ENCODE measurements at places on chromosomes 12 and 14.

GRCh38 chr14:97888331-97888730, 1091.1 kb downstream of the VRK1 start:
- no peak for DNase-seq

DNA sequence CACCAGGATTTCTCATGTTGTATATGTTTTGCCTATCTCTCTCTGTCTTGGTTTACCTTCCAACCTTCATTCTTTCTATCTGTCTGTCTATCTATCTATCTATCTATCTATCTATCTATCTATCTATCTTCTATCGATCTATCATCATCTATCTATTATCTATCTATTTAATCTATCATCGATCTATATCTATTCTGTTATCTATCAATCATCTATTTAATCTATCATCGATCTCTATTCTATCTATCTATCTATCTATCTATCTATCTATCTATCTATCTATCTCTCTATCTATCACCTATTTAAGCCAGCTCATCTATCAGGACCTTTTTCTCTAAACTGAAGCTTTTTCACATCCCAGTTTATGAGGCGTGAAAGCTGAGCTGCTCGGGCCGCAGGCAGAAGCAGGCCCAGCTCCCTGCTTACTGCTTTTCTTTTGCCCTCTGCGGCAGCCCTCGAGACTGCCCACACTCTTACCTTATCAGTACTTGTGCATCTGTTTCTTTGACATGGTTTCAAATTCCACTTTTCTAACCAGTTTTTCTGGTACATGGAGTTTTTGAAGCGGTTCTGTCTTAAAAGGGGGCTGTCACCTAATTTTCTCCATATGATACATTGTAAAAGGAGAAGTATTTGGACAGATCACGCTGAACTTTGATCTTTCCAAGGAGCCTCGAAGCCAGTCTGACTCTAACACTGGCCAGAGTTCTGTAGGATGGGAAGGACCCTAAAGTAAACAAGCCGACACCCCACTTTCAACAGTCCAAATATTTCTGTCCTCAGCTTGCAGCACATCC, 44.4 kb upstream of the GSG1 start:
- DNase-seq = no peak

DNA sequence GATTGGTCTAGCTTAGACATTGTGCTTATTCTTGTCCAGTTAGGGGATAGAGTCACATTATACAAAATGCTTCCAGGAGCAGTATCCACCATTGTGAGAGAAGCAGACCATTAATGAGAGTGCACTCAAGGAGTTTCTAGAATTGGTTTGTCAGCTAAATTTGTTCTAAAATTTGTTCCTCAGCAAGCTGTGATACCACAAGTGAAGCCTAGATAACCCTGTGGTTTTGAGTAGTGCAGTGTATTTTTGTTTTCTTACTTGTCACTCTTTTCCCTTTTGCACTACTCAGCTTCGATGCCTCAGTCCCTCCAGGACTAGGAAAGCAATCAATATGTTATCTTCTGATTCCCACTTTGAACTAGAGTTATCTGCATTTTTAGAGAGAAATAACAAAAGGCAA, 42.5 kb upstream of the AKAP6 start:
- DNase-seq = no peak

DNA sequence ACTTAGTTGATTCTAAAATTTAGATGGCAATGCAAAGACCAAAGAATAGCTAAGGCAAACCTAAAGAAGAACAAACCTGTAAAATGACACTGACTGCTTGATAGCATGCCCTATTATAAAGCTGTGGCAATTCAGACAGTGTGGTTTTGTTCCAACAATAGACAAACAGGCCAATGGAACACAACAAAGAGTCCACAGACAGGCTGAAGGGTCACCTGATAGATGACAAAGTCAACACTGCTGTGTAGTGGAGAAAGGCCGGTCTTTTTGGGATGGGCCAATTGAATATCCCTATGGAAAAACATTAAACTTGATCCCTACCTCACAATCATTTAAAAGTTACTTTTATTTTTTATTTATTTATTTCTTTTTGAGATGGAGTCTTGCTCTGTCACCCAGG, 33.8 kb upstream of the SLC25A3 start:
- no peak for DNase-seq

- DNase-seq = no peak
These were observed 37.2 kb downstream of the TRMT5 start for GRCh38 chr14:60943637-60944032.

GRCh38 chr14:89007906-89008305, 183.5 kb downstream of the TTC8 start:
- no peak for DNase-seq

DNA sequence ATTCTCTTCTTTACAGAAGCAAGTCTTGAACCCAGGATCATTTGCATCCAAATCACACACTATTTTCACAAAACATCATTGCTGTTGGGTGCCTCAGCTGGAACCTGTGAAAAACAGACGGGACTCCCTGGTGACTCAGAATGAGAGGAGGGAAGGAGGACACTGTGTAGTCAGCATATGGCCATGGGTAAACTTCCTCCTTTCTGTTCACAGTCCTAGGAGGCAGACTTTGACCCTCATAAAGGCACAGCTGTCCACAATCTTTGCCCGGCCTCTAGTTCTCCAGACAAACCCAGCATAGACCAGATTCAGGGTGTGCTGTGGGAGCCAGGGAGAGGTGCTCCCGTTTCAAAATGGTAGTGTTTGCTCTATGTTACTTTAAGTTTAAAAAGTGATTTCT, 62.0 kb downstream of the DYRK2 start:
- DNase-seq = no peak

DNA sequence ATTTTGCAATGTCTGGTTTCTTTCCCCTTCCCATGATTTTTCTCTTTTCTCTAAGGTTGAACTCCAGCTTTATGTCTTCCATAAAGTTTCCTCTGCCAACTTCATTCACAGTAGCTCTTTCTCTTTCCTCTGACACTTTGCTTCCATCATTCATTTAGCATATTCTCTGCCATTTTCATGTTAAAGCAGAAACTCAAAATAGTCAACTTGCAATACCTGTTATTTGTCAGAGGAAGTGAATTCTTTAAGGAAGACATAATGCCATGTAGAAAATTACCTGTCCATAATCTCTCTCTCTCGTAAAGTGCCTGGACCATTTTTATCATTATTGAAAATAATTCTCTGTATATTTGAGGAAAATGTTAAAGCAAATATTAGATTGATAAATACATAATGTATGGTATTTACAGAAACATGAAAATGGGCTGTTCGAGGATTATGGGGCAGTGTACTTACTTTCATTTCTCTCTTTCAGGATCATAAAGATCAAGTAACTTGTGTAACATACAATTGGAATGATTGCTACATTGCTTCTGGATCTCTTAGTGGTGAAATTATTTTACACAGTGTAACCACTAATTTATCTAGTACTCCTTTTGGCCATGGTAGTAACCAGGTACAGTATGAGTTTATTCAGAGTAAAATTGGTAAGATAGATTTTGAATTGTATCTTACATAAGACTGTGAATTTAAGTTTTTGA, 12.6 kb downstream of the NEDD1 start:
- DNase-seq = no peak

- no peak for DNase-seq
These were observed 79.0 kb downstream of the SLC25A21 start for GRCh38 chr14:37093364-37093763.

GRCh38 chr14:20035449-20035848, 389 bp downstream of the OR4K13 start:
- DNase-seq = no peak

- no peak for DNase-seq
These were observed 41.0 kb downstream of the HECTD4 start for GRCh38 chr12:112341046-112341825.

GRCh38 chr14:73759183-73759713, 45.1 kb upstream of the PNMA1 start:
- no peak for DNase-seq

DNA sequence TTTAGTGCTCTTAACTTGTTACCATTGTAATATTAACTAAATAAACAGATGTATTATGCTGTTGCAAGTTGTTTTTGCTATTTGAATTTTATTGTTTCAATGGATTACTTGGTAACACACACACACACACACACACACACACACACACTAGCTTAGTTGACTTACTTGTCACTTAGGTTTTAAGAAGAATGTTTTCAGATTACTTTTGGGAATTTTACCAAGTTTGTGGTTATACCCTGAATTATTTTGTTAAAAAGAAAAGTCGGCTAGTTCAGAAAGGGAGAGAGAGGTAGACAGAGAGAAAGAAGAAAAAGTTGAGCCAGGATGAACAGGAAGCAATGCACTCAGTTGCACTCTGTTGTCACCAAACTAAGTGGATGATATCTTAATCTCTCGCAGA, 5.3 kb downstream of the SSTR1 start:
- DNase-seq = no peak

- DNase-seq = no peak
These were observed 43.2 kb upstream of the PNMA1 start for GRCh38 chr14:73757381-73757780.

GRCh38 chr14:26389646-26390508, 208.0 kb downstream of the NOVA1 start:
- DNase-seq = no peak

- DNase-seq = peak; percentile 89
These were observed at the start of gene CNPY2 for GRCh38 chr12:56315622-56316473. Gene CNPY2, minus strand, starts transcription at chr12:56315988. Its CDS starts 771 bp downstream, at chr12:56315217.

GRCh38 chr12:95277139-95277538, 59.5 kb downstream of the VEZT start:
- DNase-seq = no peak

GRCh38 chr12:93782853-93783252, 105.7 kb downstream of the CRADD start:
- no peak for DNase-seq

DNA sequence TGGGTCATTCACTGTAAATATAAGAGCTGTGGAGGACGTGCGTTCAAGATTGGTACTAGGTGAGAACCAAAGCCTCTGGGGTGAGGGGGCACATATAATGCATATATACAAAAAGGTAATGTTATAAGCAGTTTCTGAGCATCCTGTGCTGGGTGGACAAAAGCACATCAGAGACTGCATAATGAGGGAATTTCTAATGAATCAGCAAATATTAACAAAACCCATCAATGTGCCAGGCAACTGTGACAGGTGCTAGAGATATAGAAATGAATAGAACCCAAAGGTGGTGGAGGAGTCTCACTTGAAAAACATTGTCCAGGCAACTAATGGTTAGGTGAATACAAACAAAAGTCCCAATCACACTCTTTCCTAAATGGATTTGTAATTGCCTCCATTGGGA, 74.7 kb downstream of the GPR65 start:
- no peak for DNase-seq

- no peak for DNase-seq
These were observed 171.7 kb upstream of the LHX5 start for GRCh38 chr12:113643177-113643974.

DNA sequence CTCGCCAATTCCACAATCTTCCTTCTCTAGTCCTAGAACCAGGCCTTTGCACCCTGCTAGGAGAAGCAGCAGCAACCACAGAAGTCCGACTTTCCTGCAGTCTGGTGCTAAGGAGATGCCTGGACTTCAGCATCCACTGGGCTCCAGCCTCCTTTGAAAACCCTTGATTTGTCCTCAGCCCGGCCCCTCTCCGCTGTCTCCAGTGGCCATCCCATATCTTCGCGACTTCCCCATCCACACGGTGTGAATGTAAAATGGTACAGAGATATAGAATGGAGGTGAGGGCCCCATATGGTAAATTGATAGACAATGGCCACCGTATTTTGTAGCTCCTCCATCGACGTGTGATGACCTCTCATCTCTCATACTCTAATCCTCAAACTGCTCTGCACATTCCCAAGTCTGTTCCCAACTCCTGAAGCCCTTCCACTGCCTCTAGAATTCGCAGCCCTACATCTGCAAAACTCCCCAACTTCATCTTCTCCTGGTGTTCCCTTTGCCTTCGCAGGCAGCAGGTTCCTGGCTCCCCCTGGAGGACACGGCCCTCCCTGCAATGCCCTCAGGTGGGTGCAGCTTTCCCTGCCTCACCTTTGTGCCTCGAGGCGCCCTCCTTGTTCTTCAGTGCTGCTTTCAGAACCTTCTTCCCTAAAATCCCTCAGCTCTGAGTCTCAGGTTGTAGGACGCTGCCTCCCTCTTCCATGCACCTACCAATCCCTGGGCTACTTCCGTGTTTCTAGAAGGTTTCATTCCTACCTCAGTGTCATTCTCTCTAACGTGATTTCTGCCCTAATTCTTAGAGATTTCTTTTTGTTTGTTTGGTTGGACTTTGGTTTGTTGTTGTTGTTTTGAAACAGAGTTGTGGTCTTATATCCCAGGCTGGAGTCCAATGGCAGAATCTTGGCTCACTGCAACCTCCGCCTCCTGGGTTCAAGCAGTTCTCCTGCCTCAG, 36.7 kb downstream of the TMBIM6 start:
- peak; percentile 62 for DNase-seq

GRCh38 chr14:24392325-24393091, 6.3 kb upstream of the NYNRIN start:
- DNase-seq = no peak

DNA sequence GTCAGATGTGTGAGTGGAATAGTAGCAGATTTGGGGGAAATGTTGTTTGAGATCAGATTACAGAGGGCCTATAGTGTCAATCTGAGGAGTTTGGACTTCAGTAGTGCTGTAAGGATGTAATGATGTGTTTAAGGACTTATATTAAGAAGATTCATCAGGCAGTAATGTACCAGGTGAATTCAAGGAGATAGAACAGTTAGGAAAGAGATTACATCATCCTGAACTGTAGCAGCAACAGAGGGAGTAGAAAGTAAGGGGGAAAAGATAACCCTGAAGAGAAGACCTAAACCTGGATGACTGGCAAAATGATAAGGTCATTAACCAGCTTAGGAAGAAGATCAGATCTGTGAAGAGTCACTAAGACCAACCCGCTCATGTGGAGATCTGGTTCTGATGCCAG, 349.4 kb downstream of the PDZRN4 start:
- no peak for DNase-seq

- no peak for DNase-seq
These were observed 130.2 kb upstream of the LRFN5 start for GRCh38 chr14:41476526-41476925.

GRCh38 chr14:26820138-26820537, 222.3 kb upstream of the NOVA1 start:
- no peak for DNase-seq

- no peak for DNase-seq
These were observed 22.9 kb downstream of the VEZT start for GRCh38 chr12:95240556-95240955.

DNA sequence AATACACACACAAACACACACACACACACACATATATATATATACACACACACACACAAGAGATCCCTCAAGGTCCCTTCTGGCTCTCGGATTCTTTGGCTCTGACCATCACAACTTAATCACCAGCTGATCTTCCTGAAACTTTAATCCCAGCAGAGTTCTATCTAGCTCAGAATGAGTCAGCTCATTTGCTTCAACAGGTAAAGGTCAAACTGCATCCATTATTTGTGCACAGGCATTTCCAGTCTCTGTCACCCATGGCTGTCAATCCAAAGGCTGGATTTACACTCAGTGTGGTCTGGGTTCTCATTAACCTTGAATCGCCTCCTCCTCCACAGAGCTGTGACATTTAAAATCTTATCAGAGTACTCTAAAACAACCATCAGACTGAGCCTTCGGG, 113.3 kb upstream of the TMPO start:
- DNase-seq = no peak

- DNase-seq = no peak
These were observed 13.8 kb upstream of the BCL2L14 start for GRCh38 chr12:12056951-12057350.

- no peak for DNase-seq
These were observed 190.9 kb upstream of the RASSF8 start for GRCh38 chr12:25767606-25768005.

- DNase-seq = no peak
These were observed 19.9 kb upstream of the COCH start for GRCh38 chr14:30854492-30854891.

- DNase-seq = no peak
These were observed 240.3 kb upstream of the PELI2 start for GRCh38 chr14:55877942-55878341.

- no peak for DNase-seq
These were observed 198.3 kb downstream of the CFAP54 start for GRCh38 chr12:96687719-96688118.
